ENCODE measurements at places on chromosomes 6 and 20.

GRCh38 chr6:158257781-158258180 is 54.5 kb upstream of the TULP4 start:
- no peak for DNase-seq

DNA sequence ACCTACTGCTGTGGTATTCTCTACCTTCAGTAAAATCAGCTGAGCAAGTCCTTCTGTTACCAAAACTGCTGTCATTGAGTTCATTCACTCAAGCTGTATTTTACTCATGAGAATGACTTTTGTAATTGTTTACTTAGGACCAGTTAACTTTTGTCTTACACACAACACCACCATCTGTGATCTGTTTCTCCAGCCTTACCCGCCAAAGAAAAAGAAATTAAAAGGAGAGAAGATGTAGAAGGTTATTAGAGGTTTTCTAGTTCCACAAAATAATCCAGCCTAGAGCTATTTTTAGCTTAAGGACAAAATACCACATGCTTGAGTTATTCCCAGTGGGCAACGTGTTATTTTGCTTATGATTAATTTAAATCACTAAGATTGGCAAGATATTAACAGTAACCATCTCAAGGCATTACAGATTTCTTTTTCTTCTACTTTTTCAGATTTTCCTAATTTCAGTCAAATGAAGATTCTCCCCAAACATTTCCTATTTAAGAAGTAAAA is 38.2 kb downstream of the FAM8A1 start:
- no peak for DNase-seq

- no peak for DNase-seq
Observed at GRCh38 chr6:35970181-35970580, 49.3 kb upstream of the SRPK1 start.

GRCh38 chr20:16599257-16599656 is 26.0 kb upstream of the KIF16B start:
- DNase-seq: no peak

DNA sequence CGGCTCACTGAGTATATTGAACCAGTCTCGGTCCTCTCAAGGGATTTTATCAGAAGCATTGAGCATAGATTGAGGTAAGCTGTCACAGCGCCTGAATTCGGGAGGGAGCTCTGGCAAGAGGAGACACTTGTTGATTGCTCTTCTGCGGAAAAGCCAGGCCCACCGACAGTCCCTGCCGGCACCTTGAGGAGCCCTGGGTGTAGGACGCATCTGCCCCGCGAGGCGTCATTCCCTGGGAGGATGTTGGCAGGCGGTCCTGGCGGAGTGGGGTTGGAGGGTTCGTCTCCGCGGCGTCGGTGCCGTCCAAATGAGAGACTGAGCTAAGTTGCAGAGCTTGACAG is 843 bp downstream of the FBXO9 start:
- peak; percentile 69 for DNase-seq

DNA sequence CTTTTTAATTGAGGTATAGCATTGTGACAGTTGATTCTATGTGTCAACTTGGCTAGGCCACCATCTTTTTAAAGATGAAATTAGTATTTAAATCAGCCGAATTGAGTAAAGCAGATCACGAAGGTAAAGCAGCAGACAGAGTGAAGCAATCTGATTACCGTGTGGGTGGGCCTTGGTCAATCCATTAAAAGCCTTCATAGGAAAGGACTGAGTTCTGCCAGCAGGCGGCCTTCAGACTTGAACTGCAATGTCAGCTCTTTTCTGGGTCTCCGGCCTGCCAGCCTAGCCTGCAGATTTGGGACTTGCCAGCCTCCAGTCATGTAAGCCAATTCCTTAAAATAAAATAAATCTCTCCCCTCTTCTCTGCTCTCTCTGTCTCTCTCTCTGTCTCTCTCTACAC is 22.4 kb upstream of the TGM2 start:
- DNase-seq: no peak

DNA sequence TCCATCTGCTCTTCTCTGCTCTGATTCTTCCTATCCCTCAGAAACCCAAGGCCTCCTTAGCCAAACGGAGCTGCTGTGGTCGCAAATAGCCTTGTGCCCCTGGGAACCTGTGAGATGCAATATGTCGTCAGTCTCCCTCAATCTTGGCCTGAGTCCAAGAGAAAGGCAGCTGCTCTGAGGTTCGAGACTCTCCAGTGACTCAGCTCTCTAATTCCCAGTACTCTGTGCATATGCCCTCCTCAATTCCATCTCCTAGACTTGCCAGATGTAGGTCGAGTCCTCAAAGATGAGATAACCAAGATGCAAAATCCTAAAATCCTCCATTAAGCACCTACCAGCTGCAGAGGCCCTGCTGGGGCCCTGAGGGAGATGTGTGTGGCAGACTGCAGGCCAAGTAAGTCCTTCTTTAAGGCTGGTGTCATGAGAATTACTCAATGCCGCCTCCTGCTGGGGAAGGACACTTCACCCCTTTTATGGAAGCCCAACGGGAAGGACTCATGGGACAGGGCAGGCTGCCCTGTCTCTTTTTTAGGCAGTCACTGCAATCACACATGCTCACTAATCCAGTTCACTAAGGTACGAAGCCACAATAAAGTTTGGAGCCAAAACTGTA is 28.5 kb downstream of the C6orf15 start:
- no peak for DNase-seq

GRCh38 chr6:166262743-166263515 is 45.3 kb downstream of the PRR18 start:
- no peak for DNase-seq

GRCh38 chr20:18052856-18053255 is 4.9 kb downstream of the OVOL2 start:
- no peak for DNase-seq

DNA sequence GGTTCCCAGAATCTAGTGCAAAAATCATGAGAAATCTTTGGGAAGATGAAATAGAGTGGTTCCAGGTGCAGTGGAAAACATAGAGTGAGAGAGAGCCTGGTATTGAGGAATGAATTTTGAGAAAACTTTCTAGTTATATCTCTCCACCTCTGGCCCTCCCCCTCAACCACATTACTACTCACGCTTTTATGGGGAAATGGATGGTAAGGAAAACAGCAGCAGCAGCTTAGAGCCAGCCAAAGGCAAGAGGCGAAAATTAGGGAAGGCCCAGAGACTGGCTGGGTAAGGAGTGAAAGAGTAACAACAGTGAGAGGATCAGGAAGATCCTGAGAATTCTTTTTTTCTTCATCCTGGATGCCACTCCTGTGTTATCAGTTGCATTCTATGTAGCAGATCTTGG is 187.9 kb upstream of the ECI2 start:
- no peak for DNase-seq
